ENCODE measurements at places on chromosomes 5 and 9. TPM values are rescaled to one million over a fixed set of nuclear protein-coding genes. Genes with fewer than 3 reads are reported as not detected.

The C9 gene
- total RNA-seq: not detected

The ELOVL7 gene
- total RNA-seq: 17.1 TPM

The MED7 gene
- 11.0 TPM for total RNA-seq

The GDA gene
- 58.4 TPM for total RNA-seq

The PCDHAC2 gene
- total RNA-seq: not detected

- DNase-seq: peak; percentile 82
Measured at GRCh38 chr5:168114444-168115017, 176.9 kb upstream of the WWC1 start.

The C6 gene
- total RNA-seq: 1.9 TPM

GRCh38 chr9:37678789-37679273, 28.1 kb downstream of the FRMPD1 start:
- DNase-seq: no peak

The ZFP37 gene
- 1.7 TPM for total RNA-seq

GRCh38 chr5:75152860-75153259, 83.8 kb downstream of the ANKRD31 start:
- no peak for DNase-seq

DNA sequence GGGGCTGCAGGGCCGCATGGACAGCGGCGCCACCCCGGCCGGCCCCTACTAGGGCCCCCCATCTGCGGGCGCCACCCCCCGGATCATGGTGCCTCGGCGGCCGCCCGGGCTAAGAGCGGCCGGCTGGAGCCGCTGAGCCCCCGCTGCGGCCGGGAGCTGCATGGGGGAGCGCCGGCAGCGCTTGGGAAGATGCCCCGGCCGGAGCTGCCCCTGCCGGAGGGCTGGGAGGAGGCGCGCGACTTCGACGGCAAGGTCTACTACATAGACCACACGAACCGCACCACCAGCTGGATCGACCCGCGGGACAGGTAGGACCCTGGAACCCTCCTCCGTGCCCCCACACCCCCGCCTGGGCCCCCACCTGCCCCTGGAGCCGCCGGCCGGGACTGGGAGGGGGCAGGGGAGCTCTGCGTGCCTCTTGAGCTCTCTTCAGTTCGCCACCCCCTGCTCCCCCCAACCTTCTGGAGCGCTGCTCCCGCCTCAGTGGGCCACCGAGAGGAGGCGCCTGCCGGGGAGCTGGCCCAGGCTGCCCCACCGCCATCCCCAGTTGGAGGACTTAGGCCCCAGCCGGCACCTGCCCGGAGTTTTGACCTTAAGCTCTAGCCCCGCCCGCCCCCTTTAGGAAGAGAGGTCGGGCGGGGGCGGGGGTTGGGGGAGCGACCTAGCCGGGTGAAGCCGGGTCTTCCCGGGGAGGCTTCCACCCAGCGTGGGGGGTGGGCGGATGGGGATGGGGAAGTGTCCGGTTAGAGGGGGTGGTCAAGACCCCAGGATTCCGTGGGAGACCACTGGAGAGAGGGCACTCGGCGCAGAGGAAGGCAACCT, 730 bp downstream of the WWC1 start:
- DNase-seq: peak; percentile 29

DNA sequence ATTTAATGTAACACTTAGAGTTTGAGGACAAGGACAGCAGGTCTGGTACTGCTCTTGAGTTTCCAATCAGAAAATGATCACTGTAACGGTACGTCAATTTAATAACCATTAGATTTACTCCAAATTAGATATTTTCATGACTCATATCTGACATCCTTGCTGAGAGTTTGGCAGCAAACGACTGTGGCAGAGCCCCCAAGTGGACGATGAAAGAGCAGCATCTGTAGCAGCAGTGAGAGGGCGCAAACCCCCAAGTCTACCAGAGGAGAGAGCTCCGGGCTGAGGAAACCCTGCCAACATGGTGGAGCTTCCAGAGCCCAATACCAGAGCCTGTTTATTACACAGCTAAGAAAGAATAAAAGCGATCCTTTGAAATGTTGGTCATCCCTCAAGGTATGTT, 73.2 kb upstream of the EPB41L4A start:
- DNase-seq: peak; percentile 45

DNA sequence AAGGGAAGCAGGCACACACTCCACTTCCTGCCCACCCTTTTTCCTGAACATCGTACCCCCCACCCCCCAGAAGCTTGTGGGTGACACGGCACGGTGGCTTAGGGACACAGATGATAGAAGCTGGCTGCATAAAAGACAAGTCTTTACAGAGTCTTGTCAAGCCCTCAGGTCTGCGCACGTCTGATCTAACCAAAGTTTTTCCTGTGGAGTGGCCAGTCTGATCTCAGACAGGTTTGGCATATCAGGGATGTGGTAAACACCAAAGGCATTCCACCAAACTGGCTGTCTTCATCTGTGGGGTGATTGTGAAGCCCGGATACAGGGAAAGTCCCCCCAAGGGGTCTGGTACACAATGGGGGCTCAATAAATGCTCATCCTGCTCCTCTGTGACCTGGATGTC, 50.0 kb downstream of the CRB2 start:
- DNase-seq: no peak

DNA sequence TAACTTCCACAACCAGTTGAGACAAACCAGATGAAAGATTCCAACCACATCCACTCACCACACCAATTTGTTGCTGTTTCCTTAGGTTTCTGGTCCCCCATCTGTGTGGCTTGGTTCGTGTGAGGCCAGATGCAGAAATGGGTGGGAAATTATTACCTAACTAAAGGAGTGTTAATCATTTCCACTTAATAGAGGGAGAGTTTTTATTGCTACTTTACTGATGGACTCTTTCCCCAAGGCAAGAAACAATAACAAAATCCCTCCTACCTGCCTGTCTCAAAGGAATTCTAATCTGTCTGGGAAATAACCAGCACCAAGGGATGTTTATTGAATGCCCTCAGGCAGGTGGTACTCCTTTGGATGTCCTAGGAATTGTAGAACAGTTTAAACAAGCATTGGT, 76.3 kb downstream of the TMEM167A start:
- no peak for DNase-seq

The RNF208 gene
- total RNA-seq: 2.3 TPM

DNA sequence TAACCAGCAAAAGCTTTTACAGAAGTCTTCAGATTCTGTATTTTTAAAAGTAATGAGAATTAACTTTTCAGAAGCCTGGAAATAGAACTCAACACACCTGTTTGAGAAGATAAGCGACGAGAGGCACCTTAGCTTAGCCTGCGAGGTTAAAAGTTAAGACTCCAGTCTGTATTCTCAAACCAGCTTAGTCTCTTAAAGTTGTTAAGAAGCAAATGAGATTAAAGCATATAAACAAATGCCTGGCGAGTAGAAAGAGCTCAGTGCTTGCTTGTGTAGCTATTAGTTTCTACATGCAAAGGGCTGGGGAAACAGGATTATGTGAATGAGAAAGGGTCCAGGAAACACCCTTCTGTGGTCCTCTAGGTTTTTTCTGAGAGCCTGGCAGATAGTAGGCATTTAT, 51.7 kb downstream of the MTAP start:
- no peak for DNase-seq

- no peak for DNase-seq
Measured at GRCh38 chr5:159902444-159903121, 13.7 kb upstream of the ADRA1B start.

The CA9 gene
- total RNA-seq: not detected

GRCh38 chr5:140403613-140404012, 2.0 kb downstream of the ANKHD1 start:
- no peak for DNase-seq

GRCh38 chr5:15604986-15605385, 105.0 kb downstream of the FBXL7 start:
- DNase-seq: no peak

GRCh38 chr5:54772231-54772630, 213.2 kb downstream of the ESM1 start:
- DNase-seq: no peak

DNA sequence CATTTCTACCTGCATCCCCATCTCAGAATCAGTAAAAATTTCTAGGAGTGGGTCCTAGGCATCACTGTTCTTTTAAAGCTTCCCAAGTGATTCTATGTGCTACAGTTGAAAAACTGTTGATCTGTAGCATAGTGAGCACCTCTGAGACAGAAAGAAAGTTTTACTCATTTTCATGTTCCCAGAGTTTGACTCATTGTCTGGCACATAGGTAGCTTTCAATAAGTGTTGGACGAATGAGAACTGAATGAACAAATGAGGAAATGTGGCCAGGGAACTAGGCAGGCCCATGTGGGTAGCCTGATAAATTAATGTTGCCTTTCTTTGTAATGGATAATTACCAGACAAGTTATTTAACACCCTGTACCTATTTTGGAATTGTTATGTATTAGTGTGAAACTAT, 33.8 kb downstream of the RNF180 start:
- no peak for DNase-seq

DNA sequence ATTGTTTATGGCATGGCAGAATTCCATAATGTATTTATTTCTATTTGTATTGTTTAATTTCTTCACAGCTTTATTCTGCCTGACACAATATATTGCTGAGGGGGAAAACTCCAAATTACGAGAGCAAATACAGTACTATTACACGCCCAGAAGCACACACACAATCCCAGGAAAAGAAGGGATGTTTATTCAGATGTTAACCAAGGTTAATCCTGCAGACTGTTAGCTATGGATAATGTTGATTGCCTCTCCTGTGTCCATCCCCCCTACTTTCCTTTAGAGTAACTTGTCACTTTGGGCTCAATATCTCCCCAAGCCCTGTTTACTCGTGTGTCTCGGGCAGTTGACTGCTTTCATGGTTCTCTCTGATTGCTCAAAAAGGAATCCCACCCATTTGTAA, 84.2 kb upstream of the ERCC6L2 start:
- DNase-seq: no peak

The ANKRD34B gene
- not detected for total RNA-seq

The BARHL1 gene
- not detected for total RNA-seq

DNA sequence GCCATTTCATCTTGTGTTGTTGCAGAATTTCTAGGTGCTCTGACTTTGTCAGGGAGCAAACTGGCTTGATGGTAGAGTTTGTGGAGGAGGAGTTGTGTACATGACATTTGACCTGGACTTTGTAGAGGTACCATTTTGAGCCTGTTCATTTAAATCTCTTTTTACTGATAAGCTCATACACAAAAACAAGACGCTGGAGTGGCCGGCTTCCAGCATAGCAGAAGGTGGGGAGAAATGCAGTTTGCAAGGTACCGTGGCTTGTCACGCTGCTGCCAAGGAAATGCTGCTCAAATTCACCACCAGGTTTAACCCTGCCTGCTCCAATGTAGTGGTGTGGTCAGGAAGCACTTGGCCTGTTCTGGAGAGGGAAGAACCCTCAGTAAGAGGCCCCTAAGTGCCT, 18.9 kb upstream of the IQGAP2 start:
- no peak for DNase-seq

The AQP3 gene
- 11.6 TPM for total RNA-seq

DNA sequence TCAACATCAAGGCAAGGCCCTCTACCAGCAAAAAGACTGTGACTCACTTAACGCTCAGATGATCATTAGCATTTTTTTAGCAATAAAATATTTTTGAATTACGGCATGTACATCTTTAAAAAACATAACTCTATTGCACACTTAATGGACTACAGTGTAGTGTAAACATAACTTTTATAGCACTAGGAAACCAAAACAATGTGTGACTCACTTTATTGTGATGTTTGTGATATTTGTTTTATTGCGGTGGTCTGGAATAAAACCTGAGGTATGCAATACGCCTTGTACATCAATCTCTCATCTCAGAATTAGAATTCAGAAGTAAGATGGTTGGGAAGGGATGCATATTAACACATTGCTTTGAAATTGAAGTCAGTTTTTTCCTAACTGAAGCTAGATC, 106.9 kb upstream of the PTCH1 start:
- DNase-seq: no peak

The TCF7 gene
- total RNA-seq: 0.60 TPM

The MAMDC2 gene
- 7.4 TPM for total RNA-seq

The KIF4B gene
- total RNA-seq: not detected

GRCh38 chr5:123367739-123368138, 55.5 kb downstream of the CEP120 start:
- DNase-seq: no peak

GRCh38 chr9:32177396-32177795, 207.0 kb upstream of the ACO1 start:
- DNase-seq: no peak

GRCh38 chr9:80605129-80605528, 1033.4 kb downstream of the TLE4 start:
- no peak for DNase-seq

GRCh38 chr5:161751265-161751664, 65.7 kb downstream of the GABRA6 start:
- no peak for DNase-seq

DNA sequence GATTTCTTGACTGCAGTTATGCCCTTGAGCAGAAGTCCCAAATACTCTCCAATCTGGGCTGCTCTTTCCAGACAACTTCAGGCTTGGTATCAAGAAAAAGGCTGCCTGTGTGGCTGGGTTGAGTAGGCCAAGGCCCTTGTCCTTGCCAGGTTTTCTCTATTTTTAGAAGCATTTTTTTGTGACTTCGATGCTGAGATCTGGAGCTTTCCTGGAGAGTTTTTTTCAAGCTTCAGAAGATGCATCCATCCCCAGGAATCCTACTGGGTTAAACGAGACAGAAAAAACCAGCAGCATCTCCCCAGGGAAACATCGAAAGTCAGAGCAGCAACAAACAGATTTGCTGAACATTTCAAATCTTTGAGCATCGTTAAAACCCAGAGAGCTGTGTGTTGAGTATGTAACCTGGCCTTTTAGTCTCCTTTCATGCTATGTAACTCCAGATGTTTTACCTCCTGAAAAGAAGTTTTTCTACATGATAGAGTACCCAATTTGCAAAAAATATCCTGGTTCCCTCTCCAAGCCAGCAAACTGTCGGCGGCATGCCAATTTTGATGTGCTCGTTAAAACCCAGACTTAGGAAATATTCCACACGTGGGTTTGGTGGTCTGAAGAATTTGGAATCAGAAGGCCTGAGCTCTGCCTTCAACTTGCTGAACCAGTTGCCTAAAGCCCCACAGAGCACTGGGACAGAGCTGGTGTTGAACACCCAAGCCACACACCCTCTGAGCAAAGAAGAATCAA, 98.1 kb upstream of the ALDH1B1 start:
- no peak for DNase-seq

GRCh38 chr5:42496397-42497156, 73.3 kb downstream of the GHR start:
- DNase-seq: no peak

- peak; percentile 25 for DNase-seq
Measured at GRCh38 chr9:72022841-72023240, 37.6 kb downstream of the C9orf57 start.

All from transverse colon (tissue), 4 donors.